MCF 10A (cell line): ENCODE measurements at places on chromosomes 2 and 18.

- DNase-seq = peak; percentile 97
Observed at GRCh38 chr2:38720613-38721241, 30.4 kb downstream of the SRSF7 start.

GRCh38 chr18:3051718-3052410 lies 38.9 kb upstream of the LPIN2 start:
- DNase-seq = peak; percentile 32

GRCh38 chr2:144248350-144249034 lies 271.4 kb downstream of the ZEB2 start:
- DNase-seq = no peak

DNA sequence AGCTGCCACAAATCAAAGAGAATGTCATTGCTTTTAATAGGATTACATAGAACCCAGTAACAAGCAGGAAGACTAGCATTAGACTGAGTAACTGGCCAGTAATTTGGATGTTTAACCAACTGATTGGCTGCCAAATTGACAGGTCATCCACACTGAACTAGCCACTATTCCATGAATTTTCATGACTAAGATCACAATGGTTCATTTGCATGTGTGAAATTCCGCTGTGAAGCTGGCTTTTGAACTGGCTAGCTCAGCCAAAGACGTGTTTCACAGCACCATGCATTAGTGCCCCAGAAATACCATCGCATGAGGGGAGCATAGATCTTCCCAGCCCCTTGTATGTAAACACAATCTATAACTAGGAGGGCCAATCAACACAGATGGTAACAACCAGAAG lies 649.8 kb downstream of the ARHGAP15 start:
- DNase-seq = no peak

- peak; percentile 80 for DNase-seq
Observed at GRCh38 chr2:232890896-232891601, 21.0 kb downstream of the SNORC start.

DNA sequence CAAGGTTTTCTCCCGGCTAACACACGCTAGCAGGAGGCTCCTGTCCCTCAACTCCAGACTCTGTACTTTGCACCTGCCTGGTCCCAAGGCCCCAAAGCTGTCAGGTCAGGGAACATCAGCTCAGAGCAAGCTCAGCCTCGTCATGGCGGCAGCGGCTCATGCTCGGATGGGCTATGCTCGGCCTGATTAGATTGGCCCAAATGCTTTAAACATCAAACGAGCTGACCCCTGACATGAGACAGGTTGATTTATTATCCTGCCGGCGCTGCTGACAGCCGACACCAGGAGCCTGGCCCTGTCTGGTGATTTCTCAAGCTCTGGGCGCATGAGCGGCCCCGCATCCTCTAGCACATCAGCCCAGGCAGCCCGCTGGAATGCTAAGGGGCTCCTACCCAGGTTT lies 436.4 kb downstream of the EIPR1 start:
- no peak for DNase-seq

DNA sequence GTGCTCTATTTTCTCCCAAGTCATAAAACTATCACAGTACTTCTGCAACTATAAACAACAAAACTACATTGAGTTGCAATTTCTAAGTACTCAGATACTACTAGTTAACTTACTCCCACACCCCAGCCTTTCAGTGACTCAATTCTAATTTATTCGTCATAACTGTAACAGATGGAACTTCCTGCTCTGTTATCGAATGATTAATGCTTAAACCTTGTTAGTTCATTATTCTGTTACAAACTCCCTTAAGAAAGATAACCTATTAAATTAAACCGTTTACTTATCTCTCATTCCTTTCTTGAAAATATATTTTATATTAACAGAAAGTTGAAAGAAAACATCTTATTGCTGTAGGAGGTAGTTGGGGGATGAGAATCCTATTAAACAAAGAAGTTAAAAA lies 17.0 kb downstream of the TNFAIP6 start:
- peak; percentile 39 for DNase-seq

DNA sequence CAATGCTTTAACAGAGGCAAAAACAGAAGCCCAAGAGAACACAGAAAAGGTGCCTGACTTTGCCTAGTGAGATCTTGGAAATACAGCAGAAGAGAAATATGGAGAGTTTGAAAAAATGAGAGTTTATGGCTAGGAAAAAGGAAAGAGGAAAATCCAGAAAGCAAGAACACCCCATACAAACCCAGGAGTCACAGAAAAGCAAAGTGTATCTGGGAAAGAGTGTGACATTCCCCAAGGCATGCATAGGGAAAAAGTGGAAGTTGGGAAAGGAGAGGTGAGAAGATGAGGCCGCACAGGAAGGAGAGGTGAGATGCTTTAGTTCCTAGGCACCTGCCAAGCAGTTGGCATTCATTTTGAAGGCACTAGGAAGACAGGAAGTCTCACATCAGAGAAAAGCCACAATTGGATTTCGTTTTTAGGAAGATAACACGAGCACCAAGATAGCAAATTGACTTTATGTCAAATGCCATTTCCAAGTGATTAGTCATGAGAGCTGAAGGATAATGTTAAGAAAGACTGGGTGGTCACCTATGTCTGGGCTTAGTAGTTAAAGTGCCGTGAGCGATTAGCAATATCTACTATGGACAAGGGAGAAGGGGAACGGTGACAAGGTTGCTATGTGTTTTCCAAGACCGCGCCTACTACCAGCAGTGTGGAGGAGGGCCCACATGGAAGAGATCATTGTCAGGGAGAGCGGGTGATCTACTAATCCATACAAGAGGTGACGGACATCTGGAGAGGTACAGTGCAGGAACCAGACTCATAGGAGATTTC lies 224.1 kb upstream of the PARD3B start:
- no peak for DNase-seq

GRCh38 chr2:165778653-165779451 lies 15.2 kb downstream of the GALNT3 start:
- DNase-seq = peak; percentile 18

GRCh38 chr18:78798402-78799175 lies 181.0 kb upstream of the SALL3 start:
- DNase-seq = no peak

DNA sequence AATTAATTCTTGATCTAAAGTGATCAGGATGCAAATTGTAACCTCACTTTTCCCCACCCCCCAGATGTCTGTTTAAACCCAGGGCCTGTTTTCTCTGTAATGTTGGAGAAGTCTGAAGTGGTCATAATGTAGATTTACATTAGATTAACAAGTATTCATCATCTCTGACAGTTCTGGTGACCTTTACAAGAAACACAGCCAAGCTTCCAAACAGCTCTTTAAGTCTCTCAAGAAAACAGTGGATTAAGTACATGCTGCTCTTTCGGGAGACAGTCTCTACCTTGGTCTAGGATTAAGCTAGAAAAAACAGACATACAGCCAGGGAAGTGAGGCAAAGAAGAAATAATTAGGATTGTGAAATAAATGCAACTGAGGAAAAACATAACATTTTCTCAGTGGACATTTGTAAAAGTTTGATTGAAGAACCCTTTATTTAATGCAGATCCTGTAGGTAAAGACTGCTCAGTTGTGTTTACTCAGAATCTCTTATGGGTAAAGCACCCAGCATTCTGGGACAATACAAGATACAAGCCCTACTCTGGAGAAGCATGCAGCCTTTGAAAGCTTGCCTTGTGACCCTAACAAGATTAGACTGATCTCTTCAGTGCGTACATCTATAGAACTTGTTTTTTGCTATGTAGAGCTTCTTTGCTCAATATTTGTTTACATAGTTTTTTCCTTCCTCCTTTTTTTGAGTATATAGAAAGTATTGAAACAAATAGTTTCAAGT lies 203.9 kb downstream of the PHLPP1 start:
- no peak for DNase-seq
